GM23248 (cell line): ENCODE measurements at places on chromosomes 3 and 15. TPM values are rescaled to one million over a fixed set of nuclear protein-coding genes. Genes with fewer than 3 reads are reported as not detected.
A peak's percentile ranks its signal among the peaks of the same experiment; 100 is the strongest.

Gene TM6SF1
- total RNA-seq = not detected in 2 replicates

Gene WDR6
- total RNA-seq = 56.1 and 60.8 TPM in 2 replicates

Gene ACKR4
- 25.0 and 25.2 TPM in 2 replicates for total RNA-seq

Gene LNP1
- total RNA-seq = 2.9 TPM in 2 replicates

Gene TNNC1
- not detected in 2 replicates for total RNA-seq

Gene HACD3
- total RNA-seq = 89.7 and 104 TPM in 2 replicates

Gene CYP1A2
- total RNA-seq = not detected in 2 replicates

DNA sequence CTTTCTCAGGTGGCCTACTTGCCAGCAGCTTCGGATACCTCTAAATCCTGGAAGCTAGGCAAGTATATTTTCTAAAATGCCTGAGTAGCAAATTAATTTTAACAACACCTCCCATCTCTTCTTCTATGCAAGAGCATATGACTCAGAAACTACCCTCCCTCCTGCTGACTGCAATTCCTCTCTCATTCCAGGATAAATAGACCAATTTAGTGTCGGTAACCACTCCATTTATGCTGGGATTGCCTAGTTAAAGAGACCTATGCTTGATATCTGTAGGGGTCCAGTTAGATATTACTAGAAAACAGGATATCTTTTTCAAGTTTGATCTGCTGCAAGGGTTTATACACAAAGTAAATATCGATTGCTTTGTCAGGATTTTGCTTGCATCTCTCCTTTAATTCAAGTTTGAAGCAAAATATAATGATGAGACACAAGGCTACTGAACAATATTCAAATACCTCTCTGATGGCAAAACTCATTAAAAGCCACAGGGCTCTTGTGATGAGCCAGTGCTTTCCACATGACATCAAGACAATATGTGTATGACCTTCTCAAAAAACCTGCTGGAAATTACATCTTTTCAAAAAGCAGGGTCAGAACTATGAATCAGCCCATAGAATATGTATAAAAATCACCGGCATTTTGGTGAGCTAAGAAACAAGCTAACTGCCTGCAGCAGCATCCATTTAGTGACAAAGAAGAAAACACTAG lies 491.6 kb upstream of the NECTIN3 start:
- H3K4me1 ChIP-seq = peaks cover 68% of the 10 kb centered on the region
- H3K27ac ChIP-seq = peak overlapping the region; percentile 51
- no peaks in the 10 kb centered on the region for H3K27me3 ChIP-seq
- DNase-seq = peak; percentile 70

DNA sequence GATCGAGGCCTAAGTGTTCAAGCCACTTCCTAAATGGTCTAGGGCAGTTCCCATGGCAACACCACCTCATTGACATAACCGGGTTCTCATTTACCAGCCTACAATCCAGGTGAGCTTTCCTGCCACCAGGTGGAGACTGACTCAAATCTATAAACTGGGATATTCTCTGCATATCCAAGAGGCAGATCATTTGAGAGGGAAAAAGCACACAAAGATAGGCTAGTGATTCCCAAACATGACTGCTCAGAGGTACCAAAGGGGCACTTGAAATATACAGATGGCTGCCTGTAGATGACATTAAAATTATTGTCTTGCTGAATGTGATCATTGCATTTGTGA lies 141.3 kb upstream of the PROK2 start:
- no peak overlapping the region for H3K27ac ChIP-seq
- H3K4me3 ChIP-seq = no peak overlapping the region
- peak; percentile 9 for DNase-seq
- peaks cover 19% of the 10 kb centered on the region for H3K27me3 ChIP-seq

DNA sequence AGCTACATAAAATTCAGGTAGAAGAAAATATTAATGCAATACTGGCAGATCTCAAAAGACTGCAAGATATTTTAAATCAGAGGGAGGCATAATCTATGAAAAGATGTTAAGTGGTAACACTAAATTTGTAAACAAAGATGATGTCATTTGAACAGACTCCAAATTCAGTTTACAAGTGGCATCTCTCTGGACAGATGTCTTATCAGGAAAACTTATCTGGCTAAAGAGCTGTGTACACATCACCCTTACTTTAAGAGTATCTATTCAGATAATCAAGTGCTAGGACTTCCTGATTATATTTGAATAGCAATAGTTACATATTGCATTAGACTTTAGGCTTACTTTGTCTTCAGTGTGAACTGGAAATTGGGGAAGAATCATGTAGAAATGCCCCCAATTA lies 231.5 kb downstream of the WDR72 start:
- no peak for DNase-seq
- no peak overlapping the region for H3K4me3 ChIP-seq
- H3K36me3 ChIP-seq = no peaks in the 10 kb centered on the region
- no peaks in the 10 kb centered on the region for H3K27me3 ChIP-seq
- no peaks in the 10 kb centered on the region for H3K4me1 ChIP-seq
- H3K27ac ChIP-seq = no peak overlapping the region

DNA sequence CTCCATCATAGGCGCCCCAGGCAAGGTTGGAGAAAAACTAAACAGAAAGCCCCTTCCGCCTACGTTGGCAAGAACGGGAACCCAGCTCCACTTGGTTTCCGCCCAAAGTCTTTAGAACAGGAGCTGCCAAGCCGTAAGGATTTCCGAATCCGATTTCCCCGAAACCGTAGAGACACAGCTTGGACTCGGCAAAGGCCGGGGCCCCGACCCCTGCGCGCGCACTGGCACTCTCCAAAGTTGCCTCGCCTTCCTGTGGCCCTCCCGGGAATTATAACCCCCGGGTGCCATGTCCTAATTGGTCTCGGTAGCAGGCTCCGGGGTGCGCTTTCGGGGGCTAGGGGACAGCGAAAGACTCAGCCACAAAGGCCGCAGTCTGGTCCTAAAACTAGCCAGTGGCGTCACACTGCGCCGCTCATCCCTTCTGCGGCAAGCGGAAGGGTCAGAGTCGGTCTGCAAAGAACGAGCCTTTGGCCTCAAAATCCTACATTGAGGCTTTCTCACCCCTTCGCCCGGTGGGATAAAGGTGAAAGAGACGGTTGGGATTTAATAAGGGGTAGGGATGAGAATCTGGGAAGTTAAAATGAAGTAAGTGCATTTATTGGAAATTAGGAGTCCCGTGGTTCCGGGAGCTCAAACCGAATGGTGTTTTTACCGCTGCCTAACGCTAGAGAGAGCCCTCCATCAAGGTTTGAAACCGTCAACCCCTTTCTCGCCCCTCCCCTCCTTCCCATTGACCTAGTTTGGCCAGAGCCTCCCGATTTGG lies 6.8 kb downstream of the BCL6 start:
- H3K27me3 ChIP-seq = no peaks in the 10 kb centered on the region
- peak overlapping the region; percentile 97 for H3K27ac ChIP-seq
- peak overlapping the region; percentile 96 for H3K4me3 ChIP-seq
- peak; percentile 96 for DNase-seq
- H3K36me3 ChIP-seq = peaks cover 2% of the 10 kb centered on the region

GRCh38 chr3:39849992-39850715 lies 40.7 kb downstream of the MYRIP start:
- H3K4me1 ChIP-seq = no peaks in the 10 kb centered on the region
- no peak overlapping the region for H3K4me3 ChIP-seq
- H3K27me3 ChIP-seq = no peaks in the 10 kb centered on the region
- H3K36me3 ChIP-seq = no peaks in the 10 kb centered on the region

DNA sequence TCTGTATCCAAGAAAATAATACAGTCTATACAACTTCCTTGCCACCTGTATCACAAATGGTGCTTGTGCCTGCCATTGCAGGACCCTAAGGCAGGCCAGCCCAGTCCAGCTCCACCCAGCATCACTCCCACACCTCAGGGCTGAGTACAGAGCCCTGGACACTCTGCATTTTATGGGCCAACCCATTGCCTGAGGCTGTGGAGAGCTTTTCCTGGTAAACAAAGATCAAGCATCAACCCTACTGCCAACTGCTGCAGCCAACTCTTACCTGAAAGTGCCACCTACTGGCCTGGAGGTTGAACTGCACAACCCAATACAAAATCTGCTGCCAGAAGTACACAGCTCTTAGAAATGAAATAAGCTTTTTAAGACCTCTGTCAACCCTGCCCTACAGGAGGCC lies 1082.2 kb downstream of the NAALADL2 start:
- no peak overlapping the region for H3K4me3 ChIP-seq
- no peaks in the 10 kb centered on the region for H3K27me3 ChIP-seq
- no peak overlapping the region for H3K27ac ChIP-seq
- H3K36me3 ChIP-seq = no peaks in the 10 kb centered on the region

DNA sequence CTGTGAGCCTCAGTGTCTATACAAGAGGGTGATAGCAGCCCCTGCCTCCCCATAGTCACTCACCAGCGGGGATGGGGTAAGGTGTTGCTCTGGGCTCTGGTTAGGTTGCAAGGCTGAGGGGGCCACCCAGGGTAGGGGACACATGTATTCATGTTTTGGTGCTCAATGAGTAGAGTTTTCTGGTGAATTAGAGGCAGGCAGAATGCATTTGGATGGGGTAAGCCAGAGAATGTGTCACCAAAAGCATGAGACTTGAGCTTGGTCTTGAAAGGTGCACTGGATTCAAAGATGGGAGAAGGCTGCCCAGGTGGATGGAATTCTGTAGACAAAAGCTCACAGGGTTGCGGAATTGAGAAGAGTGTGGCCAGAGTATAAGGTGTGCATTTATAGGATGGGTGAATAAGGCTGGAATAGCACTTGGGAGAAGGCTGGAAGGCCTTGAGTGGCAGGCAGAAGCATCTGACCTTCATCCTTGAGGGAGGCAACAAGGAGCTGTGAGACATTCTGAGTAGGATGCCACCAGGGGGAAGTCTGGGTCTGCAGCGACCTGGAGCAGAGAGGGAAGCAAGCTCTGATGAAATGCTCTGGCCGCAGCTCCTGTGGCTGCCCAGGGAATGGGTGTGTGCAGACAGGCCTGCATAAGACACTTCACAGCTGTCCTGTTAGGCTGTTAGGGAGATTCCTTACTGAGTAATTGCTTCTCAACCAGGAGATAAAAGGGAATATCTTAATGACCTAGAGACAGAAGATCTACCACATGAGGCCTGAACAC lies 149.6 kb downstream of the CHDH start:
- H3K27ac ChIP-seq = no peak overlapping the region
- H3K4me1 ChIP-seq = no peaks in the 10 kb centered on the region
- H3K27me3 ChIP-seq = peaks cover 12% of the 10 kb centered on the region
- peak; percentile 25 for DNase-seq
- H3K36me3 ChIP-seq = no peaks in the 10 kb centered on the region

GRCh38 chr15:59447367-59447766 lies 9.4 kb downstream of the FAM81A start:
- H3K4me1 ChIP-seq = no peaks in the 10 kb centered on the region
- H3K36me3 ChIP-seq = no peaks in the 10 kb centered on the region
- no peak for DNase-seq
- H3K4me3 ChIP-seq = no peak overlapping the region
- no peak overlapping the region for H3K27ac ChIP-seq

DNA sequence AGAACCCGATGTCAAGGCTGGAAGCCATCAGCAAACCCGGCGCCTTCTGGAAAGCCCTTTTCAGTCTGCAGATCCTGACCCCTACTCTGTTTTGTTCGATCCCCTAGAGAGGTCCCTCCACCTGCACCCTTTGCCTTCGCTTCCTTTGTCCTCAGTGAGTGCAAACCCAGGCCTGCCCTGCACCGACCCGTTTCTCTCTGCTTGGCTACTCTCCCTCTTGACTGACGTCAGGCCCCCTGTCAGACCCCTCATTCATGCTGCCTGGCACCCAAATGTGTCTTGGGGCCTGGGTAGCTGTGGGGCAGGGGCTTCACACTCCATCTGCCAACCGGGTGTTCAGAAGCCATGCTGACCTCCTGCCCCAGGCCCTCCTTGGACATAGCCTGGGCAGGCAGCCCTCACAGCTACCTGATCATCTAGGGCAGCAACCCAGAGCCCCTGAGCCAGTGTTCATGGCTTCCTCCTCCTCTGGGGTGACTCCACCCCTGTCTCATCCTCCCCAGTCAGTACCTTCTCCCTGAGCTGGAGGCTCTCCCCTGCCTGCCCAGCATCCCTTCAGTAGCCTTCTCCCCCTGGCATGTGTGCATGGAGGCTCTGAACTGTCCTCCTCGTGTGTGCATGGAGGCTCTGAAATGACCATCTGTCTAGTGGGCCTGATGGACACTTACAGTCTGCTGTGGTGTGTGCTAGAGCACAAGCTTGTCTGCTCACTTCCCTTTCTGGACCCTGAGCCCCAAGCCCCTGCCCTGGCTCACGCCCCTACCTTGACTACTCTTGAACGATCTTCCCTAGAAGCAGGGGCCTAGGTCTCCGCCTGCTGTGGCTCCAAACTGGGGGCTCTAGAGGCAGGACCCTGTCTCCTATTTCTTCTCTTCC lies 69.4 kb downstream of the EXOG start:
- H3K27ac ChIP-seq = no peak overlapping the region
- no peaks in the 10 kb centered on the region for H3K4me1 ChIP-seq
- H3K36me3 ChIP-seq = no peaks in the 10 kb centered on the region
- 0 out of 2 replicates have a peak, but pooled peaks cover 6% of the 10 kb centered on the region for H3K27me3 ChIP-seq
- no peak for DNase-seq

- DNase-seq = peak; percentile 86
- H3K4me3 ChIP-seq = no peak overlapping the region
- peaks cover 5% of the 10 kb centered on the region; the same call in 1 of the 2 replicates for H3K4me1 ChIP-seq
- H3K27me3 ChIP-seq = no peaks in the 10 kb centered on the region
- H3K27ac ChIP-seq = peak overlapping the region; percentile 38; the same call in 1 of the 2 replicates
Measured at GRCh38 chr3:61589856-61590255, 28.5 kb downstream of the PTPRG start.
